ENCODE measurements at places on chromosomes 3 and 15.
A peak's percentile ranks its signal among the peaks of the same experiment; 100 is the strongest.

GRCh38 chr3:50207359-50208042 is 2.4 kb downstream of the SLC38A3 start:
- DNase-seq = no peak

DNA sequence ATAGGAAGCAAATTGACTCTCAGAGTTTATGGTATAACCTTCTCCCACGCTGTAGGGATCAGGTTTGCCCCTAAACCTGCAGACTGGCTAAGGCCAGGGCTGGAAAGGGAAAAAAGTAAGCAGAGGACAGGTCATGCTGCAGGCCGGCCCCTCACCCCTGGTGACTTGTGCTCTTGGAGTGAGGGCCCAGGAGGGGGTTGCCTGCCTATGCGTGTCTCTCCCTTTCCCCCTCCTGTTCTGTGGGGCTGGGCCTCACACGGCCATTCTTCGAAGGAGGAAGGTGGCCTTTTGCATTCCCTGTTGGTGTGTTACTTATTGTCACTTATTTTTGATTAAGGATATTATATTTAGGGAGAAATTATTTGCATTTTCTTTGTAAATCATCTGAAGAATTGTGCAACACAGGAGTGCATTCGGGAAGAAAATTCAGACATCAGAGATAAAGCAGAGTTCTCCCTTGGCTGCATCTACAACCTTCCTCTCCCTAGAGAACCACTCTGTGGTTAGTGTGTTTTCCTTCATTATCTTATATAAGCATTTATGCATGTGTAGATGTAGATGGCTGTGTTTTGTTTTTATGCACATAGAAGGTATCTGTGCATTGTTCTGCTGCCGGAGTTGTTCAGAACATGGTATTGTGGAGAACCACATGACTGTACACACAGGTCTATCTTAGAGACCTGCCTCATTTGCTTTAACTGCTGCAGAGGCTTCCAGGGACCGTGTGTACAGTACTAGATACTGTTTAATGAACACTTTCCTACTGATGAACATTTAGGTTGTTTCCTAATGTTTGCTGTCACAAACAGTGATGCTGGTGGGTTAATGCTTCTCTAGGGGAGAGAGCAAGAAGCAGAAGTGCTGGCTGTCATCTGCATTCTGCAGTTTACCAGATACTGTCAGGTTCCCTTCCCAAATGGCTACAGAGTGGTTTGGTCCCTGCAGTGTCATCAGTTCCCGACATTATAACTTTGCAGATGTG is 133.5 kb downstream of the APBA2 start:
- no peak for DNase-seq

DNA sequence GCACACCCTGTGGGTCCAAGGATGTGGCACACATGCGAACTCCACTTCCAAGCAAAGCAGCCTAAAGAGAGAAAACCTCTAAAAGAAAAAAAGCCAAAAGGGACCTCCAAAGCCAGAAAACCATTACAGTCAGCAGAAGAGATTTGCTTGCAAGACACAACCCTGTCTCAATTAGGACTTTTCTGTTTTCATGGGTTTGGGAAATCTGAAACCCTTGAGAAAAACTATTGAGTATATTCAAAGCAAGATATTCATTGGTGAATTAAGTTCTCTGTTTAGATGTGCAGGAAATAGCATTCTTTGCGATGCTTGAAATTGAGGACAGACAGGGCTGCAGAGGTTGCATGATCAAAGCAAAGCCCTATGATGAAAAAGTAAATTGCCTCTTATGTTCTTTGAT is 10.2 kb upstream of the LDHAL6B start:
- DNase-seq = no peak

DNA sequence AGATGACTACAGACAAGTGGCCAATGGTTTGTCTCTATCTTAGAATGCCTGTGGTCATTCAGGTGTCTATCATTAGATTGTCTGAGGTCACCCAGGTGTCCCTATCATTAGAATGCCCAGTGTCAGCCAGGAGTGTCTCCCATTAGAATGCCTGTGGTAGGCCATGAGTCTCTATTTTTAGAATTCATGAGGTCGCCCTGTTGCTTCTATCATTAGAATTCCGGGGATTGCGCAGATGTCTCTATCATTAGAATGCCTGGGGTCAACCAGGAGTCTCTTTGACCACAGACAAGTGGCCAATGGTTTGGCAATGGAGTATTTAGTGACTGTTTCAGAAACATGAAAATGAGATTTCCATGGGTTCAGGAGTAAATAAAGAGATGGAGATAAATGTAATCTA is 7.6 kb downstream of the RTP2 start:
- no peak for DNase-seq

DNA sequence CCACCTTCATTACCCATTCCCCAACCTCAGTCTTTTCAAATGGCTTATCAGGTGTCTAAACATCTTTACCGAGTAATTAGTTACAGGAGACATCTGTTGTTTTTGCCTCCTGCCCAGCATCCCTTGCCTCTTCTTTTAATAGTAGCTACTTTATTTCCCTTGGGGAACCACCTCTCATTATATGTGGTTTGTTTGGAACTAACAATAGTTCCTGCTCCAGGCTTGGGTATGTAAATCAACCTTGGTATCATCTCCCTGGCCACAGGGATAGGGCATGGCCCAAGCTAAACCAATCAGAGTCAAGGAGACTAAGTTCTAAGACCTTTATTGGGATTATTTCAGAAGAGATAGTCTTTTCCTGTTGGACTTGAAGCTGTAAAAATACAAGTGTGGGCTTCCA is 76.6 kb downstream of the ETV5 start:
- no peak for DNase-seq

GRCh38 chr3:172087602-172088580 is 48.5 kb downstream of the FNDC3B start:
- DNase-seq = peak; percentile 69

- no peak for DNase-seq
Measured at GRCh38 chr15:45171912-45172311, 15.9 kb downstream of the SHF start.

GRCh38 chr3:125067225-125067624 is 11.4 kb upstream of the HEG1 start:
- DNase-seq = no peak

DNA sequence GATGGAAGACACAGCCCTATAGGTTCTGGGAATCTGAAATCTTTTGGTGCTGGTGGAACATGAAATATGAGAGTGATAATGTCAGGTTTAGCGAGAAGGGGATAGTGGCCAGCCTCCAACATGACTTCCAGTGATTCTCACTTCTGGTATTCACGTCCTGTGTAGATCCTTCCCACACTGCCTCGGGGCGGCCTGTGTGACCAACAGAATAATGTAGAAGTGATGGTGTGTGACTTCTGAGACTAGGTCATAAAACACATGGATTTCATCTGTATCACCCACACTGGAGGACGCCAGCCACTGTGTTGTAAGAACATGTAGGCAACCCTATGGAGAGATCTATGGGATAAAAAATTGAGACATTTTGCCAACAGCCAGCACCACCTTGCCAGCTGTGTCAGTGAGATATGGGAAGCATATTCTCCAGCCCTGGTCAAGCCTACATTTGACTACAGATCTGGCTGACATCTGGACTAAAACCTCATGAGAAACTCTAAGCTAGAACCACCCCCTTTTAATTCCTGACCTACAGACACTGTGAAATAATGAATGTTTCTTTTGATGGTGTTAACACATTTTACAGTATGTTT is 25.5 kb upstream of the NUDT16 start:
- no peak for DNase-seq

DNA sequence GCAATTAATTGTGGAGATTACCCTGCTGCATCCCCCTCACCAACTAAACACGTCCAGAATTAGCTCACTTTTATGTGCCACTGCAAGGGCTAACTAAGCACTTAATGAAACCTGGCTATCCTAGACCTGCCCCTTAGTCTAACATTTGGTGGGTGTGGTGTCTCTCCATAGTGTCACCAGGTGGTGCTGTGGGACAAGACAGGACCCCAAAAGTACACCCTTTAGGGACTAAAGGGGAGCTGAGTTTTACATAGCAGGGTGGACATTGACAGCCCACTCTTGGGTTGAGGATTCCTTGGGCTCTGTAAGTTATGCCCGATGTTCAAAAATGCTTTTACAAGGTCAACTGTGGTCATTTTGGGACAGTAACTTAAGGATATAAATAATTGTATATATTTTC is 5.7 kb downstream of the DUT start:
- DNase-seq = peak; percentile 33

GRCh38 chr3:11944052-11944673 is 60.0 kb upstream of the SYN2 start:
- no peak for DNase-seq

- DNase-seq = no peak
Measured at GRCh38 chr3:179181993-179182551, 33.9 kb downstream of the PIK3CA start.

GRCh38 chr15:101464256-101464998 is 25.1 kb downstream of the PCSK6 start:
- no peak for DNase-seq

- DNase-seq = no peak
Measured at GRCh38 chr3:152084441-152085158, 184.1 kb upstream of the MBNL1 start.

DNA sequence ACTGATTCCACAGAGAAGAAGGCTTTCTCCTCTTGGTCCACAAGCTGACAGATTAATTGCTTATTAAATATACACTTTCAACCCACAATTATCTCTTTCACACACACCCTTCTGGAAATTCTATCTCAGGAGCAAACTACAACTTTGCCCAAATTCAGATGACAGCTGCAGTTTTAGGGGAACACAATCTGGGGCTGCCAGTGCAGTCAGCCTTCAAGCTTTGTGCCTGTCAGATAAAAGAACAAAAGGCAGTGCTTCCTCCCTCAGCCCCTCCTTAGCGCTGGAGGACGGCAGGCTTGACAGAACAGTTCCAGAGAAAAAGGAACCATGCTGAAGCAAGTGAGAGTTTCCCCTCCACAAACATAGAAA is 99.6 kb downstream of the TMCC1 start:
- no peak for DNase-seq

DNA sequence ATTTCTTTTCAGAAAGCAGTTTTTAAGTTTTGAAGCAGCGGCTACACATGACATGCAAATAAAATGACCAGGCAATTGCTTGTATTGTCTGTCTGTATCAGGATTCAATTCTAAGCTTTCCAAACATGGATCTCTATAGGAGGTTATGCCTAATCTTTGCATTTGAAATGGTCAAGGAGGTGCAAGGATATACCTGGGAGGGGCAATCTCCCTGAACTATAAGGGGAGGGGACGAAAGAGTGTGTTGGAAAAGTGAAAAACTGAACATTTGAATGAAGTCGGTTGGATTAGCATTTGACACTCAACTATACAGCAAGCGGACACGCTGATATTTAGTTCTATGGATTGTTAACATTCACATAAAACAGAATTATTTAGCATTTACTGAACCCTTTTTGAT is 11.7 kb downstream of the ROBO2 start:
- no peak for DNase-seq

DNA sequence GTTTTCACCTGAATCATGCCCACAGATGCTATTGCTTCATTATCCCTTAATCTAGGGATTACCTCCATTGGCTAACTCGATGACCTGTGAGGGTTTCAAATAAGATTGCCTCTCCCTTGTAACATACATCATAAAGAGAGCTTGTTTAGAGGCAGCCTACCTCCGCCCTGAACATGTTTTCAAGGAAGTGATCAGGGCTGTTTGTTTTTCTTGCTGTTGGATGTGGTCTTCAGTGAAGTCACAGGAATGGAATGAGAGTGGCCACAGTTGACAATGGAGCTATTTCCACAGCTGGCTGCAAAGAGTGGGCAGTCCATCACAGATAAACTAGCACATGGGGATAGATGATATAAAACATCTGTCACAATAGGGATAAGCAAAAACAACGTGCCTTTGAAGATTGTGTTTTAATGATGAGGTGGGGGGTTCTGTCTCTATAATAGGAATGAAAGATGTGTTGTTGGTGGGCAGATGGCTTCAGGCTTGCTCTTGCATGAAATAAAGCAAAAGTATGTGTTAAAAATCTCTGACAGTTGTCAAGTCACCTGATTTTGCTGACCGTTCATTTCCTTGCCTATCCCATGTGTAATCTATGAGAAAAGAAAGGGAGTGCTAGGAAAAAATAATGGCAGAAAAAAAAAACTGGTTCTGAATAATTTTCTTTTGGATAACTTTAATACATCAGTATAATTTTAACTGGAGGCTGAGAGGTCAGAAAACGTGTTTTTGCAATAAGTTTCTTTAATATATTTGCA is 642.3 kb downstream of the RBMS3 start:
- DNase-seq = no peak

DNA sequence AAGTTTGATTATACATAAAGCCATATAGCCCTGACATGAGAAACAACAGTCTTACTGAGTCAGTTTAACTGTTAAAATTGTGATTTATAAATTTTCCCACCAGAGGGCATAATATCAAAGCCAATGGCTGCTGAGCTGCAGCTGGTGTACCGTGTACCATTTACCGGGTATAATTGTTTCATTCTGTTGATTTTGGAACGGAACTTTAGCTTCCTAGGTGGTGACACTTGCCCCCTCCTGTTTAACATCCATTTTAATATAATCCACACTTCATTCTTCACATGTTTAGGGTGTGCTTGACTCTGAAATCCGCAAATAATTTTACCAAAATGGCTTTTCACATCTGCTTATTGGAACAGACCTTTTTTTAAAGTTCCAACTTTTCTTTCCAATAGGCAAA is 72.8 kb downstream of the SLC9A9 start:
- peak; percentile 62 for DNase-seq

DNA sequence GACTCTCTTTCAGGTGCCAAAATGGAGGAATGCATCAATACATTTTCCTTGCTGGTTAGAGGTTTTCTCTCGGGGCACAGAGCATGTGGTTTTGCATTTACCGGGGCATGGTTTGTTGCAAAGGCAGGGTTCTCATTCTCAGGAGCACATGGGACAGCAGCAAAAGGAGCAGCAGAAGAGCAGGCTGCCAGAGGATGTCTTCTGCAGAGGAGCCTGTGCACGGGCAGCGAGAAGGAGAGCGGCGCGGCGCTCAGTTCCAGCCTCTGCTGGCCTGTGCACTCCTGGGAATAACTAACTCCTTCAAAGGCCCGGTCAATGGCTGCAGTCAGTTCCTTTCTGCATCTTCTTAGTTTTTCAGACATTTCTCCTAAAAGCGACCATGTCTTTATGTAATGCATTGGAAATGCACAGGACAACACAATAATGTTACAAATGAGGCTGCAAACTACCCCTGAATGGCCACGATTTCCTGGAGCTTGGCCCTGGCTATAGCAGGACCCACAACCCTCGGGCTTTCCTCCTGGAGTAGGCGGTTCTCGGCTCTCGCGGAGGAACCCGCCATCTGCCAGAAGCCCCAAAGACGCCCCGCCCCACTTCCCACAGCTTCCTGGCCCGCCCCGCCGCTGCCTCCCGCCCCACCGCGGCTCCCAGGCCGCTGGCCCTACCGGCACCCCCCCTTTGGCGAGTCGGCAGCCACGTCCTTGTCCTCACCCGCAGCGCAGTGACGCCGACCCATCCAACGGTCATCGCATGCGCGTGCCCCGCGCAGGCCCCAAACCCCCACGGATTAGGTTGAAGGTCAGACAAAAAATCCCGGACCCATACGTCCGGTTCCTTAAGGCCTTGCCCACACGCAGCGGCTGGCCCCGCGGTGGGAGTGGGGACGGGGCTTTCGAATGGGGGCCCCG is at the start of gene C3orf62:
Gene C3orf62, minus strand, starts transcription at position 758 of the 908 bp plus-strand sequence. Its CDS starts 360 bp downstream, at position 398.
- DNase-seq = peak; percentile 85

- DNase-seq = peak; percentile 30
Measured at GRCh38 chr3:41711651-41712050, 250.3 kb downstream of the ULK4 start.

GRCh38 chr3:126033765-126034164 is 50.2 kb downstream of the SLC41A3 start:
- no peak for DNase-seq
